SJSA1 (cell line): ENCODE measurements at places on chromosomes 6 and 20. TPM values are rescaled to one million over a fixed set of nuclear protein-coding genes. Genes with fewer than 3 reads are reported as not detected.

Gene ERGIC3
- total RNA-seq = 273 and 290 TPM in 2 replicates

Gene C20orf204
- 0.24 and 0.94 TPM in 2 replicates for total RNA-seq

Gene MYL9
- total RNA-seq = 213 and 260 TPM in 2 replicates

Gene AHCY
- 77.8 and 116 TPM in 2 replicates for total RNA-seq

Gene PTK6
- total RNA-seq = not detected in 2 replicates

Gene GOPC
- 50.2 and 54.2 TPM in 2 replicates for total RNA-seq

Gene RBM24
- total RNA-seq = 30.3 and 43.7 TPM in 2 replicates

Gene POM121L2
- not detected in 2 replicates for total RNA-seq

Gene MBOAT1
- total RNA-seq = 36.7 and 56.6 TPM in 2 replicates

Gene OR2H1
- total RNA-seq = not detected in 2 replicates

Gene C6orf15
- total RNA-seq = not detected in 2 replicates

Gene MLN
- total RNA-seq = not detected in 2 replicates

Gene TPX2
- 212 and 238 TPM in 2 replicates for total RNA-seq

Gene B4GALT5
- 15.5 and 22.0 TPM in 2 replicates for total RNA-seq

Gene DEF6
- 0.05 TPM in 1 of 2 replicates, not detected in the other for total RNA-seq

Gene TRIM31
- not detected in 2 replicates for total RNA-seq

Gene RNF144B
- 5.1 and 8.1 TPM in 2 replicates for total RNA-seq
